ENCODE measurements at places on chromosomes 11 and 22.

GRCh38 chr11:10573556-10573955, 5.1 kb upstream of the LYVE1 start:
- DNase-seq = no peak

- no peak for DNase-seq
Measured at GRCh38 chr11:15605094-15605493, 490.4 kb downstream of the INSC start.

GRCh38 chr22:35462498-35463230, 62.7 kb downstream of the MCM5 start:
- DNase-seq = no peak

GRCh38 chr22:20569059-20570058, 61.9 kb downstream of the MED15 start:
- no peak for DNase-seq

GRCh38 chr11:95968585-95968984, 44.7 kb upstream of the MTMR2 start:
- no peak for DNase-seq

Measured in GM12864 (cell line).